ENCODE measurements at places on chromosomes 1 and 21.

DNA sequence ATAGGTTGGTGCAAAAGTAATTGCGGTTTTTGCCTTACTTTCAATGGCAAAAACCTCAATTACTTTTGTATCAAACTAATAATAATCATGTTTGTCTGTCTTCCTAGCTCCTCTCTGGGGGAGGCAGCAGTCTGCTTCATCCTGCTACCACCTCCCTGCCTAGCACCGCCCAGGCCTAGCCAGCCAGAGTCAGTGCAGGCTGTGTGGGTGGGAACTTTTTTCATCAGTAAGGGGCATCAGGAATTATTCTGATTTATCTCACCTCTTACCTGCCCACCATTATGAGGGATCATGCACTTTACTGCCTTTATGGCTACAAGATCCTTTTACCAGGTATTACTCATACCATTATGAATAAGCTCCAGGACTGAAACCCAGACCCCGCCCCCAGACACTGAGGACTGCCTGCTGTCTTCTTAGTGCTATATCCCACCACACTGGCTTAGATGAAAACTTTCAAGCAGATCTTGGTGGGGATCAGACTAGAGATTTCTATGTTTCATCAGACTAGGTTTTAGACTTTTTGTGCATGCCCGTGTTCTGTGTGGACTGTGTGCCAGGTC, 116.4 kb downstream of the PBX1 start:
- DNase-seq = no peak

- peak; percentile 32 for DNase-seq
Measured at GRCh38 chr1:163844459-163844858, 522.7 kb downstream of the NUF2 start.

DNA sequence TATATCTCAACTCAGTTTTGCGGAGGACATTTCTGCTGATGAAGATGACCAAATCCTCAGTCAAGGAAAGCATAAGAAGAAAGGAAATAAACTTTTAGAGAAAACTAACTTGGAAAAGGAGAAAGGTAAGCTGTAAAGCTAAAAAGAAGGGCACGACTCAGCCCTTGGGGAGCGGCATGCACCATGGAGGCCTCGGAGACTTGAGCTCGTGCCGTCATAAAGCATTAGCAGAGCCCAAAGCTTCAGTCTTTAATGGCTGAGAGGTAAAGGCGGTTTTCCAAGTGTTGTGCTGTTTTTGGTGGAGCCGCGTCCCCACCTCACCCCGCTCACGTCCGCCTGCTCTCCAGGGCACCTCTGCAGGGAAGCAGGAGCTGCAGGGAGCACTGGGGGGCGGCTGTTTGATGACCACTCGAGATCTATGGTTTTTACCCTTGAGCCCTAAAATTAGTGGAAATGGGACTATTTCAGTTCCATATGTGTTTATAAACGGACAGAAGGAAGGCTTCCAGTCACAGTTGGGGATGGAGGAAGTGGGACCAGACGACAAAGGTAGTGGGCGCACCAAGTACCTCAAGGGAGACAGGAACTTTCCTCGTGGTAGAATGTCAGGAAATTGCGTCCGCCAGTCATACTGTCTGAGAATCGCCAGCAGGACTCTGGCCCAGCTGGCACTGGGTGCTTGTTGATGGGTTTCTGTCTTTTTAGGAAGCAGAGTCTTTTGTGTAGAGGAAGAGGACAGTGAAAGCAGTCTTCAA, 27.6 kb downstream of the RRP1B start:
- DNase-seq = no peak

DNA sequence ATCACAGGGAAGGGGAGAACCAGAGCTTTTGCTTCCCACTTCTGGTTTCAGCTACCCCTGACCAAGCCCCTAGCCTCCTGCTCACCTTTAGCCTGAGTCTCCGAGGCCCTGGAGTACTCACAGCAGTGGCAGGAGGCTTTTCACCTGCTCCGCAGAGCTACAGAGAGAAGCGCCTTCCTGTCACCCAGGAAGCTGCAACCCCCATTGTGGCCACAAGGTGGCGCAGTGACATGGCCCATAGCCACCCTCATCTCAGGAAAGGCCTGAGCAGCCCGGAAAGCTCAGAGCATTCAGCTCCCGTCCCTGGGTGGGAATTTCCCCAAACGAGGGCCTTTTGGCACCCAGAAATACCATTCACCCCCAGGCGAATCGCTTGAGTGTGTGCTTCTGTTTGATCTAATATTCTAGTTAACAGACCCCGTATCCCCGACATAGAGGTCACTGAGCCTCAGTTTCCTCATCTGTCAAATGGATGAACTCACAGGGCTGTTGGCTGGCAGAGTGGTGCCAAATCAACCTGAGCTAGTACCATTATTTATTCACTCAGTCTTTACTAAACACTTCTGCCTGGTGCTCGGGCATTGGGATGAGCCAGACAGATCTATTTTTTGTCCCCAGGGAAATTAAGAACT, 25.3 kb downstream of the A3GALT2 start:
- peak; percentile 88 for DNase-seq

DNA sequence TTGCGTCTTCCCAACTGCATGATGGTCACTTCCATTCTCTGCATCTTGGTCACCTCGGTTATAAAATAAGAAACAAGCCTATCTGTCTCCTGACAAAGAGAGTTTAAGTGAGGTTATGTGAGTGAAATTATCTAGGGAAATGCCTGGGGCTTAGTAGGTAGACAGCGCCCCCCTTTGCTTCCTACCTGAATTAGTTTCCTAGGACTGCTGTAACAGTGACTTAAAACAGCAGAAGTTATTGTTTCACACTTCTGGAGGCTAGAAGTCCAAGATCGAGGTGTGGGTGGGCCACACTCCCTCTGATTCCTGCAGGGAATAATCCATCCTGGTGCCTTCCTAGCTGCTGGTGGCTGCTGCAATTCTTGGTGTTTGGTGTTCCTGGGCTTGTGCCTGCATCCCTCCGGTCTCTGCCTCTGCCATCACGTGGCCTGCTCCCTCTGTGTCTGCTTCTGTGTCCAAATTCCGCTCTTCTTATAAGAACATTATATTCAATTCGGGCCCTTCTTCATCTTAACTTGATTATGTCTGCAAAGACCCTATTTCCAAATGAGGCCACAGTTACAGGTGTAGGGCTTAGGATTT, 92.6 kb downstream of the IGSF21 start:
- peak; percentile 2 for DNase-seq

GRCh38 chr1:41576620-41577019, 92.1 kb upstream of the EDN2 start:
- no peak for DNase-seq

DNA sequence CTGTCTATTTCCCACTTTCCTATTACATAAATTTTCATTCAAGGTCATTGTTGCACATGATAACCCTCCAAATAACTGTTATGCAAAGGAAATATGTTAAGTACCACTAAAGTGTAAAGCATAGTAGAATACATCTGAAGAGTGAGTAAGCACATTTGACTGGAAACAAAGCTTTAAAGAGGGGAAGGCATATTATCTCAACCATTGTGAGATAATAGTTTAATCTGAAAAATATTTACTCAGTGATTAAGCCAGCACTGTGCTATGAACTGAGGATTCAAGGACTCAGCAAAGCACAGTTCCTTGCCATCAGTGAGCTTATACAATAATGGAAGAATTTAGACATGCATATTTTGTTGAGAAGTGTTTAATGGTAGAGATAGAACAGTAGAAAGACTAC, 127.4 kb downstream of the HMCN1 start:
- DNase-seq = no peak

DNA sequence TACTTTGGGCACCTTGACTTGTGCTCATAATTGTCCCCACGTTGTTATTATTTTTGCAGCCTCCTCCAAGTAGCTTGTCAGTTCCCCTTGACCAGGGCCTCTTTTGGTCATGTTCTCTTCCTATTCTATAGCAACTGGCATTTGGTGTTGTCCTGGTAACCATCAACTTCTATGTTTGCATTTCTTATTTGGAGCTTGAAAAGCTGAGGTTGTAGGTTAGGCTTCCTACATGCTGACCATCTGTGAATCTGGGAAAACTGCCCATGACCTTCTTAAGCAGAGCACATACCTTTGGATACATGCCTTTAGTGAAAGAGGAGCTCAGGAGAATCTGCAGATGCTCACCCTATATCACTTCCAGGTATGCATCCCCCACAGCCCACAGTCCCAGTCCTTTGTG, 160.8 kb downstream of the HHAT start:
- no peak for DNase-seq

GRCh38 chr1:230772457-230773395, 25.5 kb downstream of the CAPN9 start:
- peak; percentile 63 for DNase-seq

GRCh38 chr1:235938709-235939479, 72.2 kb upstream of the LYST start:
- DNase-seq = no peak

- DNase-seq = peak; percentile 80
Measured at GRCh38 chr1:67760030-67760821, 73.0 kb downstream of the GNG12 start.

GRCh38 chr1:167683641-167684502, 37.9 kb upstream of the MPZL1 start:
- no peak for DNase-seq

DNA sequence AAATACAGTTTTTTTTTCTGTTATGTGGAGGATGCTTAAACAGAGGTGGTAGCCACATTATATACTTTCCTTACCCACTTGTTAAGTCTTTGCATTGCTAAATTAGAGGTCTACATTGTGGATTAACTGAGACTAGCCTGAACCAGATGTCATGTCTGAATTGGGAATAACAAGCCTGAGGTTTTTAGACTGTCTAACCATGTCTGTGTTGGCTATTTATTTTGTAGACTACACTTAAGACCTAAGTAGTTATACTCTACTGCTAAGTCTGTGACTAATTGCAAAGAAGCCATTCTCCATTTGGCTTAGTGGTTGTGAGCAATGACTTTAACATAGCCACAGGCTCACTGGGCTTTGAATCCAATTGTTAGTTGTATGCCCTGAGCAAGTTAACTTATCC, 45.4 kb downstream of the CDC14A start:
- no peak for DNase-seq

- no peak for DNase-seq
Measured at GRCh38 chr1:112563341-112563740, 54.6 kb downstream of the WNT2B start.

DNA sequence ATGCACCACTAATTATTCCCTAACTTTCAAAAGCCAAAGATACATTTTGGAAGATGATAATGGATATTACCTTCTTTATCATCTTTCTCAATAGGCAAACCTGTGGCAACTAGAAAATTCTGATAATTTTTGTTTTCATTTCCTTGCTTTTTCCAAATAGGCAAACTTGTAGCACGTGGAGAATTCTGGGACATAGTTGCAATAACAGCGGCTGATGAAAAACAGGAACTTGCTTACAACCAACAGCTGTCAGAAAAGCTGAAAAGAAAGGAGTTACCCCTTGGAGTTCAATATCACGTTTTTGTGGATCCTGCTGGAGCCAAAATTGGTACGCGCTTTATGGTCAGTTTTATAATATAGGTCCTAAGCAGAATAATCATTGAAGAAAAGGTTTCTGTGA, 1.5 kb downstream of the FPGT start:
- peak; percentile 80 for DNase-seq

Data from OCI-M1 (cell line).